ENCODE measurements at places on chromosomes 11 and 22.
A peak's percentile ranks its signal among the peaks of the same experiment; 100 is the strongest.

DNA sequence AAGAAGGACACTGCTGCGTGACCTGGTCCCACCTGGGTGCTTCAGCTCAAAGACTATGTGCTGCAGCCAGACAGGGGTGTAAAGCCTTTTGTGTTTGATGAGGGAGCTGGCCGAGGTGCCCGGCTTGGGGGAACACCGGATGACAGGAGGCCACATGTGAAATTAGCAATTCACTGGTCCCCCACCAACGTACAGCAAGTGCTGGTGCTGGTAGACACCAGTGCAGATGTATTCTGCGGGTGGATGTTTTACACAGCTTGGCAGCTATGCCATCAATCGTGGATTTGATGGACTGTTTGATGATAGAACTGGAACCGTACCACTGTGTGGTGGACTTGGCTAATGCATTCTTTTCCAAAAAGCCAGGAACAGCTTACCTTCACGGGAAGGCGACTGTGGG lies 47.9 kb upstream of the LIPT2 start:
- DNase-seq = no peak

DNA sequence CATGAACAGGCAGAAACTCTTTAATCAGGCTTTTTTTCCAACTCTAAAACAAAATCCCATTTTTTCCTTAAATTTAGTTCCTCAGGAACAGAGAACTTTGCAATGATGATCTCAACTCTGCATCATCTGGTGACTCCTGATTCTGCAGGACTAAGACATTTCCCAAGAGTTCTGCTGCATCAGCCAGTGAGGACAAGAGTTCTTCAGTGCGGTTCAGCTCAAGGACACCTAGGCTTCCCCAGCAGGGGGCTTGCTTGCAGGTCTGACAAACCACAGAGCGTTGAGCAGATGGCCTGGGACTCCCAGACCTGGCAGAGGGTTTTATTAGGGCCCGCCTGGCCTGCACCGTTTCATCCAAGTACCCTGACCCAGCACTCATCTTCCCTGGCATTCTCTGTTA lies 6.4 kb downstream of the CDCA5 start:
- DNase-seq = peak; percentile 72

DNA sequence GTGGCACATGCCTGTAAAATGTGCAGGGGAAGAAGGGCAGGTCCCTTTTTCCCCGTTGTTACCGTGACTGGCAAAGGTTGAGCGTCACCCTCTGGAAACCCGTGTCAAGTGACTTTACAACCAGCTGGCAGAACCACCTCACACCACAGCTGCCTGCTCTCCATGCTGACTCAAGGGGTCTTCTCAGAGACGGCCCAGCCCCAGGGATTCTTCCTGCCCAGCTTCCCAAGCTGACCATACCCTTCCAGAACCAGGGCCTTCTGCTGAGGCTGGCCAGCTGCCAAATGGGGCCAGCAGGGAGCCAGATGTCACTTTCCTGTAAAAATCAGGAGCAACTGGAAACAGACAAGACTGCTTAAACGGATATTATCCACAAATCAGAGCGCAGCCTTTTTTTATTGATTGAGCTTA lies 6.3 kb downstream of the PC start:
- DNase-seq = no peak

DNA sequence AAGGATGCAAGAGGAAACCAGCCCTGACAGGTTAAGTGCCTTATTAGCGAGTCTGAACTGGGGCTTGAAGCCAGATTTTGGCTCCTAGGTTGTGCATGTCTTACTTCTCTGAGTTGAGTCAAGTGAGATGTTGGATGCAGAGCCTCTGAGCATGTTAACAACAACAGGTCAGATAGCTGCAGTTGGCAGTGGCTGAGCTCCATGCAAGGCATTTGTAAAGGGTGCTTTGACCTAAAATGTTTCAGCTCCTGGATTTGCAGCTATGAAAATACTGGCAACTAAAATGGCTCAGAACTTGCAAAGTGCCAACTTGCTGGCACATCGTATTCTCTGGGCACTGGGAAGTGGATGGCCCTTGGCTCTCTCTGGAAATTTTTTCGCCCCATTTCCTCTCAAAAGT lies 16.4 kb upstream of the CSRP3 start:
- DNase-seq = no peak

DNA sequence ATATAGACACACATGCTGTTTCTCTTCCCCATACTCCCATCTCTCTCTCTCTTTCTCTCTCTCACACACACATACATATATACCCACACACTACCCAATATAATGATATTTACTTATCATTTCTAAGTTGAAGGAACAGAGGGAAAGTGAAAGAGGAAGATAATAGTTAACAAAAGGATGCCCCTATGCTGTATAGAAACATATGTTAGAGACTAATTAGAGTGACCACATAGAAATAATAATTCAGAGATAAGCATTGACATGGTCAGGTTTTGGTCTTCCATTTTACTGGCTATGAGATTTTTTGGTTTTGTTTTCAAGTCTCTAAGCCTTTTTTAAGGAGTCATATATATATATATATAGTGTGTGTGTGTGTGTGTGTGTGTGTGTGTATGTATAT lies 445.7 kb upstream of the CHORDC1 start:
- DNase-seq = no peak

Measured in amniotic epithelial cell (primary cell).